ENCODE measurements at places on chromosomes 4 and X.

GRCh38 chrX:73206366-73206765, 8.3 kb downstream of the NAP1L2 start:
- DNase-seq, result no peak

GRCh38 chrX:107445146-107445545, 4.3 kb upstream of the FRMPD3 start:
- no peak for DNase-seq

GRCh38 chr4:186953599-186954260, 230.1 kb upstream of the FAT1 start:
- no peak for DNase-seq

GRCh38 chrX:12993826-12994225, 18.9 kb downstream of the TMSB4X start:
- DNase-seq, result no peak

GRCh38 chr4:6470502-6471306, 1.7 kb downstream of the PPP2R2C start:
- no peak for DNase-seq

DNA sequence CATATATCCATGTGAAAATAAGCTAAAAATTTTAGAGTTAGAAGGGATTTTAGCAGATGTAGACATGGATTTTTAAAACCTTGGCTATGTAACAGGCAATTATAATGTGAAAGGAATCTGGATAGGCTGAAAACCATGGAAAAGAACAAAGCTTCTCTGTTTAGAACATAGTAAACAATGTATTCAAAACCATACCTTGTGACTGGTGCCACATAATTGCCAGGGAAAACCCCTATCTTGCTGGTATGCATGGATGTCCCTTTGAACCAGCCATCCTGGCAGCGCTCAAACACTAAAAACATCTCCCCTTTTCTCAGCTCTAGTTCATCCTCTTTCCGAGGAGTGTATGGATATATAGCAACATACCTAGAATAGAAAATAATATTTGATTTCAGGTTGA, 110.6 kb upstream of the CBR4 start:
- no peak for DNase-seq

GRCh38 chr4:185920171-185920570, 108.2 kb upstream of the SORBS2 start:
- DNase-seq, result no peak

GRCh38 chrX:6293716-6294115, 65.0 kb upstream of the NLGN4X start:
- no peak for DNase-seq

- DNase-seq, result no peak
Observed at GRCh38 chr4:58111818-58112217, 1001.6 kb upstream of the IGFBP7 start.

GRCh38 chr4:53694666-53695065, 103.4 kb upstream of the LNX1 start:
- DNase-seq, result no peak

DNA sequence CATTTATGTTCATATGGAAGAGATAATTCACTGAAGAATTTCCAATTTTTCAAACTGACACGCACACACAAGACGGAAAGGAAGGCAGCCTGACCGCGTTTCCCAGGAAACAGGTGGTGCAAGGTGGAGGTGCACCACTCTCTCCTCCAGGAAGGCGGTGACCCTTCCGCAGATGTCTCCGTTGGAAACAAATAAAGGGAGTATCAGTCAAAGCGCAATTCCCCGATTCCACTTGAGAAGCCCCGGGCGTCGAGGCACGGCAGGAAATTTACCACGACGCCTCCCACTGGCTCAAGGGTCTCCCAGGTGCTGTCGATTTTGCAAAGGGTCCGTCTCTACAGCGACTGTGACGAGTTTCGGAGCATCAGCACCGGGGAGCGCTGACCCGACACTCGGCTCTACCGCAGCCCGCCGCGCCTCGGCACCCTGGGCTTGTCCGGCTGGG, 770 bp upstream of the TIGD2 start:
- peak; percentile 36 for DNase-seq

- DNase-seq, result no peak
Observed at GRCh38 chrX:2516623-2517022, 15.8 kb upstream of the DHRSX start.

GRCh38 chrX:110755061-110755460, 40.6 kb downstream of the CHRDL1 start:
- DNase-seq, result no peak

DNA sequence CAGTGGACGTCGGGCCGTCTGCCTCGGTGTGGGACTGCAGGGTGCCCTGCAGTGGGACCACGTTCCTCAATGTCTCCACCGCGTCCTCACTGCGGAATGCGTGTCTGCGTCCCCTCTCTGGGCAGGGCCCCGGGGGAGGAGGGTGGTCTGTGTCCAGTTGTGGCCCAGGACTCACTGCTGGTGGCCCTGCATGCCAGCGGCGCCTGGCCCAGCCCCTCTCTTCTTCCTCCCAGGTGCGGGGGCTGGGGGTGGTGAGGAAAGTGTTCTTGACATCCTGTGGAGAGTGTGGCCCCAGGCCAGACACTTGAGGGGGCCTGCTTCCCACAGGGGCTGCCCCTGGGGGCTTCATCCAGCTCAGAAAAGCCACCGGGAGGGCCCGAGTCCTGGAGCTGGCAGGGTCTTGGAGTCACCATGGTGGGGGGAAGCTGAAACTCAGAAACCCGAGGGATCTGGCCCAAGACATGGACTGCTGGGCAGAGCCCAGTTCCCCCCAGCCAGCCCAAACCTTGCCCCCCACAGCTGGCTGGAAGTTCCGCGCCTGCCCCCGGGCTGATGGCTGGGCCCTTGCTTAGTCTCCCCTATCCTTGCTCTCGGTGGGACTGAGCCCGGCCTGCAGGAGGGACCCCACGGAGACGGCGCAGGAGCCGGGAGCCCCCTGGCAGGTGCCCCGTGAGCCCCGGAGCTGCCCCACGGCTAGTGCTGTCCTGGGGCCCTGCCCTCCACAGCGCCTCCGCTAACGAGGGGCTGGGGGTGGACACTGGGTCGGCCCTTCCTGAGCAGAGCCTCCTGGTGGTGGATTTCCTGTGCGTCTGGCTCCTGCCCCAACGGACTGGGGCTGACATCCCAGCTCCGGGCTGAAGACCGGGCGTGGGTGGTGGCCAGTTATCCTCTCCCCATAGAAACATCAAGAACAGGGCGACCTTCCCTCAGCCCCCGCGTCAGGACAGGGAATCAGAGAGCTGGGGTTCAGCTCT, 2.9 kb downstream of the DOK7 start:
- DNase-seq, result no peak

DNA sequence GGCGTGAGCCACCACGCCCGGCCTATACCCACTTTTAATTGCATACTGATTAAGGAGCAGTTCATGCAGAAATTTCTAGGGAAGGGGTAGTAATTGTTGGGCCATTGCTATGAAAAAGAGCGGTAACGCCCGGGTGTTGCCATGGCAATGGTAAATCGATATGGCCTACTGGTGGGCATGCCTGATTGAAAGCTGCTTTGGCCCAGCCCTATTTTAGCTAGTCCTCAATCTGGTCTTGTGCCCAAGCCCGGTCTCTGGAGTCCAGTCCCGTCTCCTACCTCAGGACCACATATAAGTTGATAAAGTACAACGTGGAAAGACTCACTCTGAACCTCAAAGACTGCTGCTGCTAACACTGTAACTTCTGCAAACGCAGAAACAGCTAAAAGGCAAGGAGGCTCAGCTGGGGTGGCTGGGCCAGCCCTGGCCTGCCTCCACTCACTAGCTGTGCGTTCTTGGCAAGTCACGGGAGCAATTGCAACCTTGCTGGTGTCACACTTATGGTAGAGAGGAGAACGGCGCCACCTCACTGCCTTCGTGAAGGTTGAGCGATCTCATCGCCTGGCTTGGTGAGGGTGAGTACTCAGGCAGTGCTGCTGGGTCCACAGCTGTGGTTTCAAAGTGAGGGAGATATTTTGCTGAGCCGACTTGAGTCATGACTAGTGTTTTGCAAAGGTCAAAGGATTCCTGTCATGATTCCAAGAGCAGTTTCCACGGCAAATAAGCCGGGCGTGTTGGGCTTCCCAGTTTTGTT, 57.0 kb upstream of the GRPEL1 start:
- no peak for DNase-seq

- DNase-seq, result no peak
Observed at GRCh38 chrX:131063613-131064012, 5.5 kb downstream of the ARHGAP36 start.

DNA sequence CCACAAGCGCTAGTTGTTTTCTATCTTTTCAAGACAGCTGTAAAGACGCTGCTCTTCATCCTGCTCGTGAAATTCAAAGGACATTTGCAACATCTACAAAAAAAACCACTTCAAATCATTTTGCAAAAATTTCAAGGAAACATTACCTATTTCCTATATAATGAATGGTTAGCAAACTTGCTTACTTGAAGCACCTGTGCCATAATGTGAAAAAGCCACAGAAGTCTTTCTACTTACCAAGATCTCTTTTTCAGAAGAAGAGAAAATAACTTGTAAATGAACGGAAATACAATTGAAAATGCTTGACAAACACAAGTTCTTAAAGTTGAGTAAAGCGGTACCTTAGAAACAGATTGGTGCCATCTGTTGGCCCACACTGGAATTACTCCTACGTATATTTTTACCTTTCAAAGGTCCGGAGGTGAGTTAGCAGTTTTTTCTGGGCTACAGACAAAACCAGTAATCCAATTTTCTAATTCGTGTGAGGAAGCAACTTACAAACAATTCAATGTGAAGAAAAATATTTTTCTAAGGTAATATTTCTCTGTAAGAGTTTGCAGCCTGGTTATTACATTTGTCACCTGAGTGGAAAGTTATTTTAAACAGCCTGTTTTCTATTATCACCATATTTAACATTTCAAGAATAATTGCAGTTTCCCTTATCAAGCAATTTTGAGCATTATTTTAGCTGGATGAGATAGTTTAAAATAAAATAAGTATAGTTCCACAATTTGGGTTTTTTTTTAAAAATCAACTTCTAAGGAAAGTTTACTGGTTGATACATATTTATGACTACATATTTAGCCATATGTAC, at the start of gene TLR6:
Gene TLR6, minus strand, starts transcription at position 294 of the 814 bp plus-strand sequence. CDS start 27,344 bp downstream, outside the sequence.
- no peak for DNase-seq

GRCh38 chrX:9271789-9272525, 192.9 kb upstream of the TBL1X start:
- DNase-seq, result no peak

GRCh38 chr4:79678472-79679202, 270.6 kb upstream of the GK2 start:
- DNase-seq, result no peak

GRCh38 chr4:108930186-108930585, 167.3 kb upstream of the ETNPPL start:
- no peak for DNase-seq

GRCh38 chr4:165787516-165788274, 85.3 kb upstream of the TLL1 start:
- no peak for DNase-seq

- no peak for DNase-seq
Observed at GRCh38 chr4:40484346-40485090, 145.1 kb downstream of the RBM47 start.

- no peak for DNase-seq
Observed at GRCh38 chrX:2541603-2542002, 40.8 kb upstream of the DHRSX start.

- no peak for DNase-seq
Observed at GRCh38 chrX:151801980-151802379, 67.4 kb downstream of the CNGA2 start.

DNA sequence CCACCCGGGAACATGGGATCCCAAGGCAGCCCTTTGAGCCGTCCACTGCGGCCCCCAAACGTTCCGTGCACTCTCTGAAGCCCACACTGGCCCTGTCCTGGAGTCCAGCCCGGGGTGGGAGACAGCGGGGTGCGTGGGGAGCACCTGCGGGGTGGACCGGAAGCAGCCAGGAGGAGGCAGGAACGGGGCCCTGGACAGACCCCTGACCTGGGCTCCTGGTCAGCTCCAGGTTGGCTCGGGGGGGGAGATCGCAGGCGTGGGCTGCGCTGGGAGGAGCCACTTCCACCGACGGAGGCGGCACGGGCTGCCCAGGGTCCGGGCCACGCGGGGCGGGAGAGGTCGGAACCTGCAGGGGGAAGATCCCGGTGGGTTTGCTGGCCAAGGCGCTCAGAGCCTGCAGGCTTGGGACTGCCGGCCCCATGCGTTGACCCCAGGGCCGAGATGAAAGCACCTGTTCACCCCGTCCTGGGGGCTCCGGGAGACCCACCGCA, 5.7 kb upstream of the PLCXD1 start:
- no peak for DNase-seq

GRCh38 chrX:129665916-129666644, 11.3 kb upstream of the APLN start:
- DNase-seq, result no peak

DNA sequence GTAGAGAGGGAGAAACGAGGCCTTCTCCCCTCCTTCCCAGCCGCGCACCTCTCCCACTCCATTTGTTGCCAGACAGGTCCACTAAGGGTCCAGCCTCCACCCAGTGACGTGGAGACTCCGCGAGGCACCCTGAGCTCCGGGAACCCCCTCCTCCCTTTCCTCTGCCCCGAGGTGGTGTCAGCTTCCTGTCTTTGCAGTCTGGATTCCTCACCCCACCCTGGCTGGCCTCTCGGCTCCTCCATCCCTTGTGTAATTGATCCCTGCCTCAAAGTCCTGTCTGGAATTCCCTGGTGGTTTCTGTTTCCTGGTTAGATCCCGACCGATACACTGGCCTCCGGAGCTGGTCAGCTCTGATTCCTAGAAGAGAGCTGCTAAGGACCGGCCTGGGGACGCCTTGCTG, 105.9 kb upstream of the SCOC start:
- DNase-seq, result no peak

GRCh38 chrX:53089224-53089842, 4.6 kb upstream of the KANTR start:
- DNase-seq, result peak; percentile 48

GRCh38 chr4:174856926-174857800, 28.1 kb upstream of the GLRA3 start:
- DNase-seq, result no peak

DNA sequence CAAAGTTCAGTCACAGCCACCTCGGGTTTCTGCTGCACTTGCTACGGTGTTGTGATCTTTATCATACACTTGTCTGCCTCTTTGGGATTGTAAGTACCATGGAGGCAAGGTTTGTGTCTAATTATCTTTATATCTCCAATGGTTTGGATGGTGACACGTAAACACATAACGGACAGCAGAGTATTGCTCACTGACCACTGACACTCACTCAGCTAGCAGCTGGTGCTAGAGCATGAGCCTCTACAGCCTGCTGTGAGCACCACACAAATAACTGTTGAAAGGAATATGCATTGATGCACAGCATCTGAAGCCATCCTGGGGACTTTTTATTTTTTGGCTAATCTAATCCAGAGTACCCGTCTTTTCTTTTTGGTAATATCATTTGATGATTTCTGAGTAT, 156.0 kb downstream of the DCLK2 start:
- no peak for DNase-seq

DNA sequence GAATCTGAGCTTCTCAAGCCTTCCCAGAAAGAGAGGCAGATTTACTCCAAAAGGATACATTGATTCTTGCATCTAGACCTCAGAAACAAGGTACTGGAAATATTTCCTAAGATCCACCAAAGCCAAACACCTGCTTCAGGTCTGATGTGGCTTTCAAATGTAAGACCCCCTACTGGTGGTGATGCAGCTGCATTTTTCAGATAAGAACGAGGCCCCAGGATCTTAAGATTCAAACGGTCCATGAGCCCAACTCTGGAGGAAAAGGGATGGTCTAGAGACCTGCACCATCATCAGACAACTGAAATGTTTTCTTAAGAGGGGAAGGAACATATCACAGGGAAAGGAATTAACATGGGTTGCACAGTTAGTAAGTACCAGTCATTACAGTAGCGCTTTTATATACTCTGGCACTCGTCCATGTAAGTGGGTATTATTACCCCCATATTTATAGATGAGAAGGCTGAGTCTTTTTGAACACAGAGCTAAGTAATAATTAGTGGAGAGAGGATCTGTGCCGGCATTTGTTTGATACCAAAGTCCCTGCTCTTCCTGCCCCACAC, 73.7 kb downstream of the LEF1 start:
- DNase-seq, result no peak

All from NCI-H1930 (cell line).